GM04504 (cell line): ENCODE measurements at places on chromosomes 12 and 14.

DNA sequence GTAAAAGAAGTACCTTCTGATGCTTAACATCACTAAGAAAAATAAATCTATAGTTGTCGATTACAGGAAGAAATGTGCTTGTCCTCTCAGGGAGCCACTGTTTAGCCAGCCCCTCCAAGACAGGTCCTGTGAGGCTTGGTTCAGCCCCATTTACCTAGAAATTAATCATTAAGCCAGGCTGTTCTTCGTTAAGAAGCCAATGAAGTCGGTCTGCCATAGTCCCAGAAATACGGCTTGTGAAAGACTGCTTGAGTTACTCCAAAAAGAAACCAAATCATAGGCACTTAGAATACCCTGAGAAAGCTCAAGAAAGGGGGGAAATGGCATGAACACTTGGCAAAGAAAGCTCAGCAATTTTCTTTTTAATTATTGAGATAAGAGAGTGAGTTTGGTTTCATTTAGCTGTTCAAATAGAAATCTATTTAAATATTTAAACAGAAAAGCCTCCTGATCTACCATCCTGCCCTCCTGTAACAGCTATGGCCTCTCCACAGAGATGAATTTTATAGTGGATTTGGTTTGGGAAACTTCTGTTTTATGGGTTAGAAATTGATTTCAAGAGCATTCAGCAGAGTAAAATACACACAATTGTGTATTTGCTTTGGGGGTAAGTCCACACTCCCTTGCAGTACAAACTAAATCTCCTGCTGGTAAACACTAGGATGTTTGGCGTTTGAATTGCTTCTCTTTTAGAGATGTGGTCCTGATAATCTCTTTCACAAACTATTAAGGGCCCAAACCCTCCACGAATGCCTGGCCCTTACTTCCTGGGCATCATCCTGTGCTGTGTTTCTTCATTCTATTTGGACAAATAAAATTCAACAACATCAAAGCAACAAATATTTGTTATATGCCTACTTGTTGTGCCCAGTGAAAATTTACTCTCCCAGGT, 234.4 kb downstream of the SEC23A start:
- DNase-seq, result no peak

DNA sequence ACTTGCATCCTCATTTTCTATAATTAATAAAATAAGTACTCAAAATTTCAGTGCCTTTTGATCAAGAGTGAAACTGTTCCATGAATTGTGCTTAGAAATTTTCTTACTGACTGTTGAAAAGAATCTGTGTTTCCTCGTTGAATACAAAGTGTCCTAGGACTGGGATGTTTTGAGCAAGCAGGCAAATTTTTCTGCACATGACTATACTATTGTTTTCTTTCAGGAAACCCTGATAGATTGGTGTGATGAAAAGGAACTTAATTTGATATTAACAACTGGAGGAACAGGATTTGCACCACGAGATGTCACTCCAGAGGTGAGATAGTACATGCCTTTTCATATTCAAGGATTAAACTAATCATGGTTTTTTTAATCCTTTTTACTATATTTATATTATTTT, 316.3 kb downstream of the GPHN start:
- DNase-seq, result no peak

- DNase-seq, result no peak
Measured at GRCh38 chr14:33612197-33612505, 338.7 kb downstream of the EGLN3 start.

- no peak for DNase-seq
Measured at GRCh38 chr12:110149086-110149660, 25.0 kb downstream of the IFT81 start.

- DNase-seq, result peak; percentile 77
Measured at GRCh38 chr14:103206836-103207387, 83.7 kb downstream of the TNFAIP2 start.

DNA sequence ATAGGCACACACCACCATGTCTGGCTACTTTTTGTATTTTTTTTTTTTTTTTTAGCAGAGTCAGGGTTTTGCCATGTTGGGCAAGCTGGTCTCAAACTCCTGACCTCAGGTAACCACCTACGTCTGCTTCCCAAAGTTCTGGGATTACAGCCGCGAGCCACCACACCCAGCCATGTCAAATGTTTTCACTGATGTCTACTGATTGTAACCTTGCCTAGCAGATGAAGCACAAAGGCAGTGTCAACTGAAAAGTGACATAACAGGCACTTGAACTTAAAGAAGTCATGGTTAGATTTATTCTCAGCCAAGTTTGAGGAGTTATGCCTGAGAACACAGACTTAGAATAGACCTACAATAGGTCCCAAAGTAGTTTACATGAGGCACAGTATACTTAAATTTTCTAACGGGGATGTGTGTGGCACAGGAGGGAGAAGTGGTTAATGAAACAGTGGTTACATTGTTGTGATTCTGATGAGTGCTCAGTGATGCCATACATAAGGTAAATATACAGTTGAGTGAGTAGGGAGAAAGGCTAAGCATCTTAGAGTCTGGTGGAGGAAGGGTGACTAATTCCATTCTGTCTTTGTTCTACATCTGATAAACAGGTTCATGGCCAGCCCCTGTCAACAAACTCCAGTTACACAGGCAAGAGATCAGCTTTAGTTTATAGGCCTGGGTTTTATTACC, 12.6 kb upstream of the RNASE4 start:
- DNase-seq, result no peak

- no peak for DNase-seq
Measured at GRCh38 chr14:87864356-87865270, 128.4 kb downstream of the GALC start.

DNA sequence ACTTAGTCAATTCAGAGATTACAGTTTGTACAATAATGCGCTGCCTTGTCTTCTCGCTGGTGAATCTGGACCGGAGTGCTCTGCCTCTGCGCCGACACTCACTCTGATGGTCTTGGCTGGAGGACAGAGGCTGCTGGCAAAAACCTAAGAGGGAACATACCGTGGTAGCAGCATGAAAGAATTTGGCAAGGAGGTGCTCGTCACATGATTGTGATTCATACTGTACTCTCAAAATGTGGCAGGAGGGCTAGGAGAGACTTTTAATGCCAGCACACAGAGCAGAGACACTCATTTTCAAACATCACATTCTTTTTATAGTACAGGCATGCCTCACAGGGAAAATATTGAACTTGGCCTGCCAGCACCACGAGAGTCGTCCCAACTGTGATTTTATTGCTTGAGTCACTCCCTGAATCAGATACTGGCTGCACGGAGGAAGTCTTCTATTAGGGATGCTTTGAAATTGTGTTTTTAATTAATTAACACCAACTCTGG, 67.8 kb downstream of the HMGA2 start:
- peak; percentile 98 for DNase-seq

- no peak for DNase-seq
Measured at GRCh38 chr12:119631930-119632678, 35.8 kb upstream of the PRKAB1 start.
